ENCODE measurements at places on chromosomes 6 and 20. TPM values are rescaled to one million over a fixed set of nuclear protein-coding genes. Genes with fewer than 3 reads are reported as not detected.
A peak's percentile ranks its signal among the peaks of the same experiment; 100 is the strongest.

- no peak for DNase-seq
- H3K4me3 ChIP-seq = peak overlapping the region; percentile 88
- H3K27ac ChIP-seq = peak overlapping the region; percentile 86
Observed at GRCh38 chr20:25623225-25623735, 534 bp downstream of the NANP start.

DNA sequence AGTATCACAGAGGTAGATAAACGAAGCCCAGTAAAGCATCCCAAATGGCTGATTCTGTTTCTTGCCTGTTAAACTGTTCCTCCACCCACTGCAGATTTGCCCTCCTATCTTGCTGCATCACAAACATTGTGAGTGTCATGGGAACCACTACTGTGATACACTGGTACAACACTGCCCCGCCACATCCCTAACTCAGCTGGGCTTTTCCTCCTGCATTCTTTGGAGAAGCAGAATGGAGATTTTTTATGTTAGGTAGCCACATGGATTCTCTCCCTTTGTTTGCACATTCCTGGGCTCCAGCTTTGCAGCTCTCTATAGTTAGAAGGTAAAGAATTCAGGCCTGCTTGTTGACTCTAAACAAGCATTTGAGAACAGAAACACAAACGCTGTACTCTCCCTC lies 234.1 kb downstream of the TMEM242 start:
- H3K4me1 ChIP-seq = peaks cover 8% of the 10 kb centered on the region
- H3K27me3 ChIP-seq = no peaks in the 10 kb centered on the region
- H3K4me3 ChIP-seq = no peak overlapping the region
- no peaks in the 10 kb centered on the region for H3K36me3 ChIP-seq
- H3K27ac ChIP-seq = no peak overlapping the region

GRCh38 chr20:33653218-33653899 lies 8.8 kb upstream of the C20orf144 start:
- no peak for DNase-seq
- no peaks in the 10 kb centered on the region for H3K27me3 ChIP-seq
- H3K4me3 ChIP-seq = peak overlapping the region; percentile 19
- H3K4me1 ChIP-seq = peaks cover 39% of the 10 kb centered on the region
- peak overlapping the region; percentile 21 for H3K27ac ChIP-seq

The RGS17 gene
- 0.25 TPM for total RNA-seq
